Esophagus mucosa (tissue), 1 donor: ENCODE measurements at places on chromosomes 3 and 15. TPM values are rescaled to one million over a fixed set of nuclear protein-coding genes. Genes with fewer than 3 reads are reported as not detected.

MST1R gene
- 14.1 TPM for total RNA-seq

GABRA5 gene
- total RNA-seq = 0.24 TPM

NDN gene
- total RNA-seq = 17.3 TPM

PLA2G4D gene
- 1.5 TPM for total RNA-seq

NUDT16 gene
- total RNA-seq = 7.7 TPM

MORF4L1 gene
- 128 TPM for total RNA-seq

GRIP2 gene
- 2.0 TPM for total RNA-seq

DAPK2 gene
- 9.6 TPM for total RNA-seq
